ENCODE measurements at places on chromosomes 12 and 14.

GRCh38 chr12:124713436-124714082 is 146.1 kb upstream of the NCOR2 start:
- DNase-seq, result no peak

GRCh38 chr12:24574538-24574937 is 374.4 kb downstream of the BCAT1 start:
- DNase-seq, result no peak

DNA sequence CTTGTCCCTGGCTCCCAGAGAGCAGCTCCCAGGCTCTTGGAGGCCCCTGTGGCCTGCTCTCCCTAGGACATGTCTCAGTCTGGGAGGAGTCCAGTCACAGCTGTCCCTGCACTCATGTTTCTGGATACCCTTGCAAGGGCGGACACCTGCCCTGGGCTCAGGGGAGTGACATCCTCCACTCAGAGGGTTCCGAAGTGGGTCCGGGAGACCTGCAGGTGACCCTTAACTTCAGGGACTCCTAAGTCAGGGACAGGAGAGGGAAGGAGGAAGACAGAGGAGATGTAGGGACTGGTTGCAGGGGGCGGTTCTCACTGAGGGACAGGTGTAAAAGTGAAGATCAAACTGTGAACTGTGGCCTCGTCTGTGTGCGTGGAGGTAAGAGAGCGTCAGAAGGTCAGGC is 37.6 kb downstream of the CACNA2D4 start:
- no peak for DNase-seq

DNA sequence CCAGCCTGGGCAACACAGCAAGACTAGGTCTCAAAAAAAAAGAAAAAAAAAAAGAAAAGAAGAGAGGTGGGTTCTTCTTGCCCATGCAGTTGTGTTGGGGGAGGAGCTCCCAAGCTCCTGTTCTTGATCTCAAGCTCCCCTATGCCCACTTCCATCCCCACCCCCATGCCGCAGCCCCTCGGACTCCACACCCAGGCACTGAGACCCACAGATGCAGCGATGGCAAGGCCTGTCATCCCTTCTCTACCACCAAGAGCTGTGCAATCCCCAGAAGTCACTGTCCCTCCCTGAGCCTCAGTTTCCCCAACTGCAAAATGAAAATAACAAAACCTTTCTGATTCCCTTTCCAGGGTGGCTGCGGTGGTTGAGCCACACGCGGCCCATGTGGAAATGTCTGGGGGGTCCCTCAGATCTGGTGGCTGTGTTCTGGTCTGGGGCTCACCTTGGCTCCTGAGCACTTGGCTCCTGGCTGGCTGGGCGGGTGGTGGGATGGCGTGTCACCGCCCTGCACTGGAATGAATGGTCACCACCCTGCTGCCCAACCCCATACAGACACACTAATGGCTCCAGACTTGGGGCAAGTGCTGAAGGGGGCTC is 22.6 kb upstream of the KIF26A start:
- no peak for DNase-seq

GRCh38 chr14:103692159-103692558 is 23.1 kb downstream of the XRCC3 start:
- no peak for DNase-seq

GRCh38 chr12:15741082-15741481 is 48.1 kb downstream of the EPS8 start:
- no peak for DNase-seq
